ENCODE measurements at places on chromosomes 7 and 10.

DNA sequence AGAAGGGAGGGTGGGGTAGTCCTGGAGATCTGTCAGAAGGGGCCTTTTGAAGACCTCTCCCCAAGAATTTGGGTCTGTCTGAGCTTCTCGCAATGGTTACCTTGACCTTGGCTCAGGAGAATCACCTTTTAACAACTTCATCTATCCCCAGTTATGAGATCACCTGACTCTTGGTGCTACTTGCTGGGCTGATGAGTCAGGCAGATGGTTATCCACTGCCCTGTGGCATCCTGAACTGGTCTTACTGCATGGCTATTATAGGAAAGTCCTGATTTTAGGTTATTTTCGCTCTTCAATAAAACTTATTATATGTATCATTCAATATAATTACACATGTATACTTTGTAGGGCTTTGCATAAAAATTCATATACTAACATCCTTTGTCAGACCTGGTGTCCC, 274.7 kb downstream of the GFRA1 start:
- DNase-seq, result no peak

DNA sequence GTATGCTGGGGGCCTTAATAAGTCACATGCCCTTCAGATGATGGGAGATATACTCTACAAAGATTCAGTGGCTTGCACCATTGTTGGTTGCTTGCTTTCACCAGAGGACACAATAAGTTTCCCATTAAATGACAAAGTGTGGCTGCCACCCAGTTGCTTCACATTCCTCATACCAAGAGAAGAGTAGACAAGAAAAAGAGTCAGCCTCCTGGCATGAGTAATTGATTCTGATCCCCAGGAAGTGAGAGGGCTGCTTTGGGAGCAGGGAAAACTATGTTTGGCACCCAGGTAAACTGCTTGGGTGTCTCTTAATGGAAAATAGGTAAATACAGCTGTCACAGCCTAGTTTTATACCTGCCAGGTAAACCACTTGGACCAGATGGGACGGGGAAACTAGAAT, 66.7 kb upstream of the IL6 start:
- no peak for DNase-seq

- no peak for DNase-seq
These were observed 37.3 kb downstream of the SH3PXD2A start for GRCh38 chr10:103818105-103818504.

DNA sequence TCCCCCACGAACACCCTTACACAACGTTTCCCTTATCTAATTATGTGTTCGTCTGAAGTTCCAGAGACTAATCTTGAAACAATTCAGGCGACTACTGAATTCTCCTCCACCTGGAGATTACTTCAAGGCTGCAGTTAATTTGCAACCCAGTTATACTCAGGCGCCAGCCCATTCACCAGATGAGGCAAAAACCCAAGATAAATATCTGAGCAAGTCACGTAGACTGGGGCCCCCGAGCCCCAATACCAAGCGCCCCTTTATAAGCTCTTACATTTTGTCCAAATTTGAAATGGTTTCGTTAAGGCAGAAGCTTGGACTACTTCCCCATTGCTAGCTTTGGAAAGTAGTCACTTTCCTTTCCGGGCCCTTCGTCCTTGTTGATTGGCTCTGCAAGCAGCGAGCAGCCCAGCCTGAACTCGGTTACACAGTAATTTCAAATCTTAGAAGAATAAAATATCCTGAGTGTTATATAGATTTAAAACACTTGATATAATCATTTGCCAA, 1.2 kb downstream of the TPK1 start:
- peak; percentile 17 for DNase-seq

- DNase-seq, result no peak
These were observed 98.2 kb downstream of the RNF216 start for GRCh38 chr7:5683280-5683670.
